ENCODE measurements at places on chromosomes 12 and 14.

GRCh38 chr14:72420749-72421474 is 473.0 kb downstream of the DPF3 start:
- peak; percentile 10 for DNase-seq

DNA sequence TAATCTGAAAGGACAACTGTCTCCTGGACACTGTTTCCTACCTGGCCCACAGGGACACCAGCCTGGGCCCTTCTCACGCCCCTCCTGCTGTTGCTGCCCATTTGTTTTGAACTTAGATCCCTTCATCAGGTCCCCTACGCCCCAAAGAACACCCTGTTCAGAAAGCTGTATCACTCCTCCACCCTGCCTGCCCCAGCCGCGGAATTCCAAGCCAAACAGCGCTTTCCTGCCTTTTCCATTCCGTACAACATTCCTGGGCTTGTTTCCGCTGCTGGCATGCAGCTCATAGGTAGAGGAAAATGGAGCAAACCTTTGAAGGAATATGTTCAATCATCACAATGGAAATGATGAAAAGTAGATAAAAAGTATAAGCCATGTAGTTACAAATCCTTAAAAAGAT is 12.8 kb upstream of the GSG1 start:
- DNase-seq = no peak

GRCh38 chr12:21631367-21631766 is 26.3 kb downstream of the LDHB start:
- no peak for DNase-seq

GRCh38 chr12:100995201-100995600 is 200.6 kb downstream of the ANO4 start:
- no peak for DNase-seq

GRCh38 chr12:69055280-69055679 is 122.3 kb upstream of the CPM start:
- DNase-seq = no peak

DNA sequence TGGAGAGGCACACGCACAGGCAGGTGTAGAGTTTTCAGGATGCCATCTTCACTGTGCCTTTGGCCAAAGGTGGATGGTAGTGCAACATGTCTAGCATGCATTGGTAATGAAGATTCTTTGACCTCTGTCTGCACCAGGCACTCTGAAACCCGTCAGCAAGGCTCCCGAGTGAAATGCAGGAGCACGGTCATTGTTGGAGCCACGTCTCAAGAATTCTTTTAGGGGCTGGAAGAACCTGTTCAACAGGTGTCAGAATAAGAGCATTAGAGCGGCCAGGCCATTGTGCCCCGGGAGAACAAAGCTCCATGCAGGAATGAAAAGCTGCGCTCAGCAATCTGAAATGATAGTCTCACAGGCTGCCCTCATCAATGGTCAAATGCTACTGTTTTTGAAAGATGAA is 40.2 kb upstream of the DICER1 start:
- DNase-seq = no peak

DNA sequence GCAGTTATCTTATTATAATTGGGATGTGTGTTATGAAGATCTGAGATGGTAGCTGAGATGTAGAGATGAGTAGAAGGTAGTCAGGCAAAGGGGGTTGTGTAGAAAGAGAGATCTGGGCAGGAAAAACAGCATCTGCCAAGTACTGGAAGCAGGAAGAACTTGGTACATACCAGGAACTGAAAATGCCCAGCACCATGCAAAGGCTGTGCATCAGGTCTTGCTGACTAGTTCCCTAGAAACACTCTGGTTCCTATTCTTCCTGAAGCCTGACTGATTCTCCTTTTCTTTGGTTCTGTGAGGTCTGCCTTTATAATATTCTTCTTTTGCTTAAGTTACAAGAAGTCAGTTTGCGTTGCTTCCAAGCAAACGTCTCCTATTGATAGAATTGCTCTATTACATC is 6.7 kb upstream of the NFATC4 start:
- no peak for DNase-seq

- DNase-seq = no peak
These were observed 36.6 kb downstream of the RASSF8 start for GRCh38 chr12:25994901-25995625.

- no peak for DNase-seq
These were observed 4.8 kb downstream of the AEBP2 start for GRCh38 chr12:19444097-19444496.

- DNase-seq = no peak
These were observed 21.7 kb downstream of the PAPLN start for GRCh38 chr14:73258845-73259611.

DNA sequence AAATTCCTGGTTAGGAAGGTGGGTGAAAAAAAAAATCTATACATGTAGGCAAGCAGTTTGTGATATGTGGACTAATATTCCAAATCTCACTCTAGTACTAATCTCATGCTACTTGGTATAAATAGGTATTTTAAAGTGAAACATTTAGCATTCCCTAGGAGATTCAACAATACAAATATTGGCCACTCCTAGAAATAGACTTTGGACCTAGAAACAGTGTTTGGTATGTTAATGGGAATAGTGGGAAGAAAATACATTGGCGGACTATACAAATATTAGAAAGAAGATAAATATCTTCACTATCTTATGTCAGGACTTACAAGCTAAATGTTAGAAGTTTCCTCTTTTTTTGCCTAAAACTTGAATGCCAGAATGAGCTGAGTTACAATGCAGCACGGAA is 28.2 kb downstream of the HIGD1C start:
- DNase-seq = no peak

GRCh38 chr12:52907092-52907810 is 2.4 kb upstream of the KRT8 start:
- no peak for DNase-seq

GRCh38 chr14:76876076-76876475 is 49.9 kb downstream of the LRRC74A start:
- DNase-seq = no peak

DNA sequence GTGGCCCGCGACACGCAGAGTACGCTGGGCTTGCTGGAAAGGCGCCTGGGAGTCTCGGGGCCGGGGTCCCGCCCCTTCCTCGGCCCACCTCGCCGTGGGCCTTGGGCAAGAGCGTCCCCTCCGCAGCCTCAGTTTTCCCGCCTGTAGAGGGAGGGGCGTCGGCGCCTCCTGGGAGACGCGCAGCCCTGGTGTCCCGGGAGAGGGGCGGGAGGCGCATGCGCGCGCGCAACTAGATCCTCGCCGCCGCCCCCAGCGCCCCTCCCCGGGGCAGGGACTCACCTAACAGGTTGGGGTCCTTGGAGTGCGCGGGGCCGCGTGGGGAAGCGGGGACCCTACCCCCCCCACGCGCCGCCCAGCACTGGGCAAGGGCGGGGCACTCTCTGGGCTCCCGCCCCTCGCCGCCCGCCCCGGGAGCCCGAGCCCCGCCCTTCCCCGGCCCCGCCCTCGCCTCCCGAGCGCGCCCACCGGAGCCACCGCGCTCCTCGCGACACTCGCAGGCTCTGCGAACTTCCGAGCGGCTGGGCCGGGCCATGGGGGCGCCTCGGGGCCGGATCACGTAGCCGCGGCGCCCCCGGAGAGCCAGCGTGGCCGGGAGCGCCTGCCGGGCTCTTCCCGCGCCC is at the start of gene KIF26A:
KIF26A (plus strand) TSS at position 490 of the 620 bp plus-strand sequence. CDS start 136 bp downstream, outside the sequence.
- no peak for DNase-seq

GRCh38 chr14:28088125-28088524 is 678.5 kb upstream of the FOXG1 start:
- DNase-seq = no peak

- DNase-seq = no peak
These were observed 12.9 kb upstream of the ASPG start for GRCh38 chr14:104072586-104072985.

DNA sequence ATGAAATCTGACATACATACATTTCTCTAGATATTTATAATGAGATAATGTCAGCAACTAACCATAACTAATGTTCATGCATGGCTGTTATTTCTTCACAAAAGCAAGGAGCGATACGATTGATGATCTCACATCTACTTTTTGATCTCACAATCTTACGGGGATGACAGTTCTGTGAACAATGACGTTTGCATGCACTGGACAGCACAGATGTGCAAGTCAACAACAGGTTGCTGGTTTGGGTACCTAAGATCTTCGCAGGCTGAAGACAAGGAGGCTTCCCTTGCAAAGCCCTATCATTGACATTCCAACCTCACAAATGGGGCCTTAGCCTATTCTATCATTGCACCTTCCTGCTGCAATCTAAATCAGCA is 53.6 kb downstream of the C12orf42 start:
- DNase-seq = no peak

DNA sequence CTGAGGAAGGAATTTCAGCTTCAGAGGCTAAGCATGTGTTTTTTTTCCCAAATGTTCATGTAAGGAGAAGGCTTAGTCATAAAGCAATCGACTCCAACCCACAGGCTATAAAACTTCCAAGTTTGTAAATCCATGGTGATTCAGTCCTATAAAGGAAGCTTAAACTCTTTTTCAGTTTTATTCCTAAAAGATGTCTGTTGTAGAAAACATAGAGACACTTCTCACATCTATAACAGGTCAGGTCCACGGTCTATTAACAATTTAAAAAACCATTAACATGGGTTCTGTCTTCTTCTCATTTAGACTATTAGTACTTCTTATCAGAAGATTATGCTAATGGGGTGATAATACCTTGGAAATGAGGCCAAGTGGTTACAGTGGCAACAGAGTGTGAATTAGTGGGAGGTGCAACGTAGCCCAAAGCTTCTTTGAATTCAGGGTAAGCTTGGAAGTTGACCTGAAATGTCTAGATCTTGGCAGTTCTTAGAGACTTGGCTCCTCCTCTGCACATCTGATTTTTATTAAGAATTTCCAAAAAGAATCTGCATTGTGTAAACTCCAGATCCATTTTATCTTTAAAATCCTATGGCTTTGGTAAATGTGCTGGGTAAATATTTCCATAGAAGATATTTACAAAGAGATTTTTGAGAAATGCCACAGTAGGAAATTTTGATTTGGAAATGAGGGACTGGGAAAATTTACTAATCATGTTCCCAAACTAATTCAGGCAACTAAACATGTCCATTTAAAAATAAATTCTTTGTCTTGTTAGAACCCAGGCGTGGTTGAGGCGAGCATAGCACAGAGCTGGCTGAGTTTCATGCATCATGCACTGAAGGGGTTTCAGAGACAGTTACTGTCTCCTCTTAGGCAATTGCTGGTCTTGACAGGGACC is 86.4 kb downstream of the EML1 start:
- DNase-seq = no peak

DNA sequence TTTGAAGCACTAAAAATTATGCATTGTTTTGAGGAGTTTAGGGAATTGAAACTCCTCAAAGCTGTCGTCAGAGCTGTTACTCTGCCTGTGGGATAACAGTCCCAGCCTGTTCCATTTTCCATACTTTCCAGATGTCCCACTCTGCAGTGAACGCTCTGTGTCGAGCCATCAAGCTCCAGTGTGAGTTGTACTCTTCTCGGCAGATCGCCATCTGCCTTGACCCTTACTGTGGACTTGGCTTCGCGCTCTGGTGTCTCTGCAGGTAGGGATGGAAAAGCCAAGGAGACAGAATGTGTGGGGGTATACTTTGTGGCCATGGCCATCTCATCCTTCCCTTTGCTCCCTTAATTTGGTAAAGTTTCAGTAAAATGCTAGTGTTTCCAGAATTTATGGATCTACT is 35.5 kb upstream of the ATF1 start:
- DNase-seq = no peak

DNA sequence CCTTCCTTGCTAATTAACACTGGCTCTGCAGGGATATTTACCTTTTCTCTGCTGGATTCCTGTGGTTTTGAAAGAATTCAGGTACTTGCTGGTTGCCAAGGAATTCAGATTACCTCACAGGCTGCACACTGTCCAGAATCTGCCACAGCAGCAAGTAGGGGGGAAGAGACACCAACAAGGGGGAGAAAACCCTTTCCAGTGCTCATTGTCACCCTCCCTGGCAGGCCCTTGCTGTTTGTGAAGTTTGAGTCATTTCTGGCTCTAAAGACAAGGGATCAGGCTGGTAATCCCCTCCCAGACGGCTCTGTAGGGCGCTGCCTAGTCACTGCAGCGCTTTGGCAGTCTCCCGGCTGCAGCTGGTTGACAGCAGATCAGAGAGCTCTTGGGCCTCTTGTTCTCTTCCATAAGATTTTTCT is 50.8 kb downstream of the TTLL5 start:
- DNase-seq = peak; percentile 79

DNA sequence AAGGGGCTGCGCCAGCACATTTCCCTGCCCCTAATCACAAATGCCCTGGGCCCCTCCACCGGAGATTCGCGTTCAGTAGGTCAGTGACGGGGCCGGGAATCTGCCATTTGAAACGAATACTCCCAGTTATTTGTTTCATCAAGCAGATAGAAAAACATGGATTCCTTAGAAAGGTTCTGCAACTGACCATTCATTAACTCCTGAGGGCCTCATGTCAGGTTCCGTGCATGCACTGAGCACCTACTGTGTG is 25.6 kb upstream of the UBC start:
- no peak for DNase-seq

DNA sequence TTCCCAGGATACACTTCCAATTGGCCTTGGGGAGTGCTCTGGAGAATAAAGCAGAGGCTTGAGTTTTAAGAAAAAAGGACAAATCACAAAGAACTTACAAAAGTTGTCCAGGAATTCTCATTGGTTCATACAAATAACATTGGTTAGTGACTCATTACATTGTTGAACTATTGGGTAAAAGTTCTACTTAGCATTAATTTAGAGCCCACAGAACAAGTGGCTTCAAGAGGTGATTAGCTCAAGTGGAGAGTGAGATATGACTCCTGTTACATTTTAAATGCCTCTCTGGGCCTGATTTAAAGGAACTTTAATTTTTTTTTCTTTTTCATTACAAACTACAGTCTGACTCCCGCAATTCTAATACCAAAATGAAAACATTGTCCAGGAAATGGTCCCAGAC is 72.9 kb downstream of the ASCL4 start:
- DNase-seq = no peak

- no peak for DNase-seq
These were observed 8.8 kb downstream of the DTX1 start for GRCh38 chr12:113065126-113066007.

DNA sequence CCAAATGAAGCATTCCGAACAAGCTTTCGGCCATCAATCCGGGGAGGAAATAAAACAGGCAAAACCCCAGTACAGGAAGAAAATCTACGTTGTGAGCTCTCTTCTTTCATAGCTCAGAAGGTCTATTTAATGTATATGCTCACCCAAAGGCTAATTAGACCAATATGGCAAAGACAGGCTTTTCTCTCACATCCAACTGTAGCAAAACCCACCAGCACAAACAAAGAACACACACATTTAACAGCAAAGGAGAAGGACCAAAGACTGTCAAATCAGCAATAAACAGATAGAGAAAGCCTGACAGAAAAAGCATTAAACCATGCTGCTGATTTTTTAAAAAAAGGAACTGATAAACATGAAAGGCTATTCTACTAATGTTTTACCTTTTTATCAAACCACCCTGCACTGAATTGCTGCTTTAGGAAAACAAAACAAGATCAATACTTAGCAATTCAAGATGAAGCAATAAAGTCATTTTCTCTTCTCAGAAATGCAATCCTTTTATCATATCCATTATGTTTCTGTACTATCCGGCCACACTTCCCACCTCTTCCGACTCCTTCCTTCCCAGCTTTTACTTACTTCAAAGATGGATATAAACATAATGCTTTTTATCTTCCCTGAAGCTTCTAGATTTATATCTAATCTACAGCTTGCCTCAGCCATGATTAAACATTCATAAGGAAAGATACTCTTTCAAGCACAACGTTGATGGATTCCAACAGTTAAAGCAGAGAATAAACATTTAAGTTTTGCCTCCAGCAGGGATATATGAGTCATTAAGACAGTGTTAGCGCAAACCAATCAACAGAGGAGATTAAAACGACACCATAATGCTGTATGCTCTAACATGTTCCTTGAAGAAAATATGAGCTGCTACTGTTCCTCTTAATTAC is 74.6 kb upstream of the BBS10 start:
- no peak for DNase-seq
